Left ventricle myocardium superior (tissue), 1 donor: ENCODE measurements at places on chromosomes 6 and 20. TPM values are rescaled to one million over a fixed set of nuclear protein-coding genes. Genes with fewer than 3 reads are reported as not detected.

The KIAA1755 gene
- 5.3 TPM for total RNA-seq

The ID1 gene
- 99.2 TPM for total RNA-seq

The TMEM217 gene
- total RNA-seq, result not detected

The REM1 gene
- 2.0 TPM for total RNA-seq

The PEX7 gene
- 14.1 TPM for total RNA-seq

The TUBB2A gene
- 13.6 TPM for total RNA-seq

The MAS1 gene
- not detected for total RNA-seq

GRCh38 chr20:33694639-33695012 is 8.4 kb upstream of the E2F1 start:
- no peak for DNase-seq

DNA sequence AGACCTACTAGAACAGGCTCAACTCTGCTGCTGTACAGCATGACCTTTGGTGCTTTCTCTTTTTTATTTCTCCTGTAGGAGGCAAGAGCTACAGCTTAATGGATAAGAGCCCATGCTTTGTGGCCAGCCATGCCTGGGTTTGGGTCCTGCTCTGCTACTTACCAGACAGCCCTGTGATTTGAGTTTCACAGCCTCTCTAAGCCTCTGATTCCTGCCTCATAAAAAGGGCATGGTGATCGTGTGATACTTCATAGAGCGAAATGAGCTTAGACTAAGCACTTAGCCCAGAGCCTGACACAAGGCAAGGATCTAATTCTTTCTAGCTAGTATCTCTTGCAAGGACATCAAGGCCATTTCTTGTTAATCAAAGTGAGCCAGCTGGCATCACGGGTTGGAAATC is 19.3 kb upstream of the PDE7B start:
- no peak for DNase-seq

DNA sequence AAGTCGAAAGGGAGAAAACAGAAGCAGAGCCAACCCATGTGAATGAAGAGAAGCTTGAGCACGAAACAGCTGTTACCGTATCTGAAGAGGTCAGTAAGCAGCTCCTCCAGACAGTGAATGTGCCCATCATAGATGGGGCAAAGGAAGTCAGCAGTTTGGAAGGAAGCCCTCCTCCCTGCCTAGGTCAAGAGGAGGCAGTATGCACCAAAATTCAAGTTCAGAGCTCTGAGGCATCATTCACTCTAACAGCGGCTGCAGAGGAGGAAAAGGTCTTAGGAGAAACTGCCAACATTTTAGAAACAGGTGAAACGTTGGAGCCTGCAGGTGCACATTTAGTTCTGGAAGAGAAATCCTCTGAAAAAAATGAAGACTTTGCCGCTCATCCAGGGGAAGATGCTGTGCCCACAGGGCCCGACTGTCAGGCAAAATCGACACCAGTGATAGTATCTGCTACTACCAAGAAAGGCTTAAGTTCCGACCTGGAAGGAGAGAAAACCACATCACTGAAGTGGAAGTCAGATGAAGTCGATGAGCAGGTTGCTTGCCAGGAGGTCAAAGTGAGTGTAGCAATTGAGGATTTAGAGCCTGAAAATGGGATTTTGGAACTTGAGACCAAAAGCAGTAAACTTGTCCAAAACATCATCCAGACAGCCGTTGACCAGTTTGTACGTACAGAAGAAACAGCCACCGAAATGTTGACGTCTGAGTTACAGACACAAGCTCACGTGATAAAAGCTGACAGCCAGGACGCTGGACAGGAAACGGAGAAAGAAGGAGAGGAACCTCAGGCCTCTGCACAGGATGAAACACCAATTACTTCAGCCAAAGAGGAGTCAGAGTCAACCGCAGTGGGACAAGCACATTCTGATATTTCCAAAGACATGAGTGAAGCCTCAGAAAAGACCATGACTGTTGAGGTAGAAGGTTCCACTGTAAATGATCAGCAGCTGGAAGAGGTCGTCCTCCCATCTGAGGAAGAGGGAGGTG is 38.7 kb downstream of the ZBTB2 start:
- DNase-seq, result no peak

GRCh38 chr6:105553171-105553570 is 150.3 kb upstream of the PREP start:
- DNase-seq, result no peak

- peak; percentile 63 for DNase-seq
Observed at GRCh38 chr6:144582939-144583613, 297.9 kb downstream of the UTRN start.

DNA sequence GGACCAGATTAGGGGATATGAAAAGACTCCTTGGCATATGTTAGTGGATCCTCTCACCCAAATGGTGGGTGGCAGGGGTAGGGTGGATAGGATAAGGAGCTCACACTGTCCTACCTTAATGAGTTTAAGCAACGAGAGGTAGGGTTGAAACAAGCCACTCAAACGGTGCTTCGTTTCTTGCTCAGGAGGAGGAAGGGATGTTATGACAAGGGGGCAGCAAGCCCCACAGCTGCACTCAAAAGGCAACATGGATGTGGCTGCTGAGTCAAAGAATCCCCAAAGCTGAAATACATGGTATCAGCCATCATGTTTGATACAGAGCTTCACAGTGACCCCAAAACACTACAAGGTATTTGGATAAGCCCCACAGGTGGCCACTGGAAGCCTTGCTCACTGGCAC is 8.4 kb upstream of the IDH3B start:
- no peak for DNase-seq

- no peak for DNase-seq
Observed at GRCh38 chr6:30311101-30311500, 15.6 kb upstream of the TRIM39 start.

GRCh38 chr6:99473730-99474129 is 41.5 kb downstream of the USP45 start:
- DNase-seq, result no peak

GRCh38 chr20:59822291-59823029 is 111.0 kb downstream of the SYCP2 start:
- no peak for DNase-seq

- no peak for DNase-seq
Observed at GRCh38 chr6:37739618-37740017, 41.9 kb upstream of the MDGA1 start.

GRCh38 chr20:14826543-14827313 is 489.3 kb upstream of the FLRT3 start:
- DNase-seq, result no peak

- no peak for DNase-seq
Observed at GRCh38 chr6:166942393-166943168, 13.8 kb downstream of the RNASET2 start.

- DNase-seq, result no peak
Observed at GRCh38 chr6:31655349-31656237, at the start of gene APOM. Gene APOM (plus strand): TSS chr6:31655894. CDS start chr6:31655967, 73 bp downstream.

DNA sequence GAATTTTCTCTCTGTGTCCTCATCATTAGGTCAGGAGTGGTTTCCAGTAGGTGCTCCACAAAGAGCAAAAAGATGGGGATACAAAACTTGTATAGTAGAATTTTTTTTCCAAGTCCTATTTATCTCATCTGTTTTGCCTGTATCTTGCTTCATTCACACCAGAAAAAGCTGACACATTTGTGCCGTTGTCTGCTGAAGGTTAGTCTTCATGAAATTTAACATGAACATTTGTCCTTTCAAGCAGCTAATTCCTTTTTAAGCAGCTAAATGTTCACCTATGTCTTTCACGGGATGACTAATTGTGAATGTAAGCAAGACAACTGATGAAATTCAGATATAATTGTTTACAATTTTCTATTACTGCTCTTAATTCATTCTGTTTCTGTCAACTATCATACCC is 83.8 kb downstream of the ATXN1 start:
- DNase-seq, result no peak

DNA sequence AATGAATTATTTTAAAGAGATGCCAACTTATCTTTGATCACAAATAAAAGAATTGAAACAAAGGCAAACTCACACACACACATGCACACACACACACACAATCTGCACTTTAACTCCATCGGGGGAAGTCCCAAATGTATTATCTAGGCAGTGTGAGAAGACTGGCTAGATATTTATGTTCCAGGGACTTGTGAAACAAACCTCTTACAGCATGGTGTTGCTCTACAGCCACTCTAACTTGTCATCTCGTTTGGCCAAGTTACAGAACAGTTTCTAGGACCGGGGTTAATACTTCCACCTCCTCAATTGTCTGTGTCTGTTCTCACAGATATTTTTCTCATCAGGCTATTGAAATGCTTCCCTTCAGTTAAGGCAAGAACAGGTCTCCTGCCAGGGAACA is 855.0 kb downstream of the EPHA7 start:
- DNase-seq, result no peak

DNA sequence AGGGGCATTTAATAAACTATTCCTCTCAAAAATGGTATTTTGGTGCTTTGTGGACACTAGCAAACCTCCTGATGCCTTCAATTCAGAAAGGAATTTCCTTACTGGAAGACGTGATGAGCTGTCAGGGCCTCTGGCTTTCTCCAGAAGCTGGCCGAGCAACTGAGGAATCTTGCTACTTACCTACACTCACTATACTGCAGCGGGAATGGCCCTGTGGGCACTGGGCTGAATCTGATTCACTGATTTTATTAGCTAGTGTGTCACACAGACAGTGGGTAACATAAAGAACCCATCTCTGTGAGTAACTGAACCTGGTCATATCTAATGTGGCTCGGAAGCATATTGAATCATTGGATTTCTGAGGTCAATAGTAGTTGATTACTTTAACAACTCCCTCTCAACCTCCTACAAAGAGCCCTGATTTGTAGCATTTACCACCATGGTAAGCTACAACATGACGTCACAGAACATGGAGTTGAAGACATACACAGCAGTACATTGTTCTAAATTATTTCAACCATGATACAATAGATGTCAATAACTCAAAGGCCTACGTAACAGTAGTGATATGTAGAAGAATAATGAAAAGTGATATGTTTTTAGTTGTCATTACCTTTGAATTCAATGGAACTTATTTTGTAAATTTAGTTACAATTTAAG is 232.1 kb downstream of the SYNE1 start:
- no peak for DNase-seq

- no peak for DNase-seq
Observed at GRCh38 chr20:32764005-32764960, 2.1 kb downstream of the DNMT3B start.

GRCh38 chr6:168124158-168124557 is 45.1 kb upstream of the FRMD1 start:
- no peak for DNase-seq

- no peak for DNase-seq
Observed at GRCh38 chr6:14784596-14785492, 461.0 kb upstream of the JARID2 start.

- no peak for DNase-seq
Observed at GRCh38 chr6:157982563-157983405, 1.1 kb downstream of the SYNJ2 start.

DNA sequence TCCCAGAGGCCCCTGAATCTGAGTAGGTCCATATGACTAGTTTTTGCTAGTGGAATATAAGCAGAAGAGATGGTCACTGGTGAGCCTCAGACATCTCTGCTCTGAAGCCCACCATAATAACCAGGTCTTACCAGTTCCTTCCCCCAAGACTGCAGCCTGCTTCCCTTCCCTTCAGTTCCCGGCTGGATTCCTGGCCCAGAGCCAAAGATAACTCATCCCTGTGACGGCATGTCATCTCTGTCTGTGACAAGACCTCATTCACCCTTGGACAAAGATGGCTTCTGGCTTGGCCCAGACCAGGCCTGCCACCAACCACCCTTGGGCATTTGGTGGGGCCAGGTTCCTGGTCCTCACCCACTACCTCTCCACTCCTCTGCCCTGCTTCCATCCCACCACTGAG is 145.5 kb upstream of the TOP1 start:
- DNase-seq, result no peak
